ENCODE measurements at places on chromosomes 5 and 9.

DNA sequence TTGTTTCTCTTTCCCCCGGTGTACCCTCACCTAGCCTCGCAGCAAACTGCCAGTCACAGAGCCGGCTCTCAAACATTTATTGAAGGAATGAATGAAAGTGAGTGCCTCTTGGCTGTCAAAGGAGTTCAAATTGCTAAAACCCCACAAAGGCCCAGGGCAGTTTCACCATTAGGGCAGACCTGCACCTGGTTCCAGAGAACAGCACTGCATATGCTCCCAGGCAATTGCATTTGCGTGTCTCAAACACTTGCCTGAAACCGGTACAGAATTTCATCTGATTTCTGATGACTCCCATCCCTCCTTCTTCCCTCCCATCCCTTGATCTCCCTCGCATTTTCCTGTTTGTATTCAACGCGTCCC, 165.6 kb upstream of the ZNF462 start:
- no peak for DNase-seq

GRCh38 chr5:150092159-150092787, 5.9 kb upstream of the CSF1R start:
- DNase-seq, result no peak

GRCh38 chr9:84138541-84138940, 157.9 kb downstream of the RMI1 start:
- no peak for DNase-seq

DNA sequence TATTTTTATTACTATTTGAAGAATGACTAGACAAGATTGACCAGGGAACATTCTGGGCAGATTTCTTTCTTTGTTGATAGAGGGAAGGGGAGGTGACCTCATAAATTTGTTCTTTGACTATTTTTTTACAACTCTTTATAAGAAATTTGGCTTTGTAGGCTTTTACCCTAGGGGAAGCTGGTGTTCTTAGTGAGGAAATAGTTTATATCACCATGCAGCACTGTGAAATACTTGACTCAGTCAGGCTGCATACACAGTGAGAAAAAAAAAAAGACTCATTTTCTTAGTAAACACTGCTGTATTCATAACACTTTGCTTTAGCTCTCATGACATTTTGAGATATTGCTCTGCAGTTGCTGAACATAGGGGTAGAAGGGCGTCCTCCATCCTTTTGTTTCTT, 336.6 kb upstream of the PIK3R1 start:
- DNase-seq, result no peak

- no peak for DNase-seq
Measured at GRCh38 chr9:97806721-97807120, 46.3 kb upstream of the FOXE1 start.

DNA sequence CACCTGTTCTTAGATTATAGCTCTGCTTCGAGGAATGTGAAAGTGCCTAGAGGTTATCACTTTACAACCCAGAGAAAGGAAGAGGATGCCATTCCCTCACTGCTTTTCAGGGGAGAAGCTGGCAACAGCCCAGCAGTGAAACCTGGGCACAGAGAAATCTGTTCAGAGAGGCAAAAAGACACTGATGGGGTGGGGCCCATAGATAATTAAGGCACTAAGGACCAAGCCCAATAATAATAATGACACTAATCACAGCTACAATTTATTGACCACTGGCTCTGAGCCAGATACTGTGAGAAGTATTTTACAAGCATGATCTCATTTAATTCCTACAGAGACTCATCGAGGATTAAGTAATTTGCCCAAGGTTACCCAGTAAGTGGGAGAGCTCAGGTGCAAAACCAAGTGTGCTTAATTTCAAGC, 168.3 kb downstream of the PIK3R1 start:
- no peak for DNase-seq

All from progenitor cell of endocrine pancreas (in vitro differentiated cells).